Right ventricle myocardium superior (tissue), 1 donor: ENCODE measurements at places on chromosomes 16 and 17. TPM values are rescaled to one million over a fixed set of nuclear protein-coding genes. Genes with fewer than 3 reads are reported as not detected.

The ASB16 gene
- 14.8 TPM for total RNA-seq

DNA sequence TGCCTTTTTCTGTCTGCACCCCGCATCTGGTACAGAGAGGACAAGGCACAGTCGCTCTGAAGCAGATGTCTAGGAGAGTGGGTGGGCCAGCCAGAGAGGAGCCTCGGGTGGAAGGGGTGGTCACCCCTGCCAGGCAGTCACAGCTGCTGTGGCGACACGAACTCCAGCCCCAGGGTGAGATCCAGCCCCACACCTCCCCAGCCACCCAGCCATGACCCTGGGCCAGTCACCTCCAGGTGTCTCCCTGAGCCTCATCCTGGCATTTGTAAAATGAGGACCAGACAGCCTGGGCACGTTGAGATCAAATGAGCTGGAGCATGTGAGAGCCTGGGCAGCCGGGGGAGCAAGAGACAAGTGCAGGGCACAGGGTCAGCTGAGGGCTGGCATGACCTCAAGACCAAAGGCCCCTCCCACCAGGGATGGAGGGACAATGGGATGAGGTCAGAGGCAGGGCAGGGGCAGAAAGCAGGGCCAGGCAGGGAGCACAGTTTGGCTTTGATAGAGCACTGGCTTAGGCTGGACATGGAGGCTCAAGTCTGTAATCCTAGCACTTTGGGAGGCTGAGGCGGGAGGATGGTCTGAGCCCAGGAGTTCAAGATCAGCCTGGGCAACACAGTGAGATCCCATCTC lies 7.7 kb downstream of the ADAM11 start:
- DNase-seq: no peak

The PRSS8 gene
- not detected for total RNA-seq

DNA sequence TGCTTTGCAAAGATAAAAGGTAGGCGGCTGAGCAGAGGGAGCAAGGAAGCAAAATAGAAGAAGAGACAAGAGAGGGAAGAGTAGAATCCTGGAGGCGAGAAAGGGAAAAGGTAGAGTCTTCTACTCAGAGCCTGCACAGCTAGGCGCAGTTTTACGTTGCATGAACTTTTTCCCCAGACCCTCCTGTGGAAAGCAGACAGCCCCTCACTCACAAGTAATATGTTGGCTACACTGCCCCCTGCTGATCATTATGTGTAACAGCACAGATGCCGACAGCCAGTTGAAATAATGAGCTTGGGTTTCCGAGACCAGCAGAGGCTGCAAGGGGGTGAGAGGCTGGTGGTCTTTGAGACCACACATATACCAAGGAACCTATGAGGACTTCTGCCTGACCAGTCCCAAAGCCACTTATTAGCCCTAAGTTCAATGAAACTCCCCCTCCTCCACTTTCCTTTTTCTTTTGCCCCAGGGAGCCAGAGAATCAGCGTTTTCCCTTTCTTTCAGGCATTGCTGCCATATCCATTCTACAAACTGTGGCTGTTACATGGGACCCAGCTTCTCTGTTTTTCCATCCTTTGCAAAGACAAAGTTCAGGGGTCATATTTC lies 22.5 kb upstream of the CMTR2 start:
- no peak for DNase-seq

GRCh38 chr16:72787130-72787513 lies 260.8 kb downstream of the ZFHX3 start:
- DNase-seq: no peak

GRCh38 chr17:82817947-82818346 lies 21.9 kb downstream of the ZNF750 start:
- no peak for DNase-seq

- DNase-seq: no peak
These were observed 15.4 kb upstream of the MRPL38 start for GRCh38 chr17:75920045-75920560.

The KRTAP4-9 gene
- not detected for total RNA-seq

The ADORA2B gene
- 0.46 TPM for total RNA-seq
